Cortex of kidney (tissue), 1 donor: ENCODE measurements at places on chromosomes 1 and 21.

GRCh38 chr21:45309069-45309986, 21.6 kb upstream of the POFUT2 start:
- DNase-seq: no peak

GRCh38 chr21:25636727-25637126, 2.3 kb upstream of the JAM2 start:
- DNase-seq: no peak

DNA sequence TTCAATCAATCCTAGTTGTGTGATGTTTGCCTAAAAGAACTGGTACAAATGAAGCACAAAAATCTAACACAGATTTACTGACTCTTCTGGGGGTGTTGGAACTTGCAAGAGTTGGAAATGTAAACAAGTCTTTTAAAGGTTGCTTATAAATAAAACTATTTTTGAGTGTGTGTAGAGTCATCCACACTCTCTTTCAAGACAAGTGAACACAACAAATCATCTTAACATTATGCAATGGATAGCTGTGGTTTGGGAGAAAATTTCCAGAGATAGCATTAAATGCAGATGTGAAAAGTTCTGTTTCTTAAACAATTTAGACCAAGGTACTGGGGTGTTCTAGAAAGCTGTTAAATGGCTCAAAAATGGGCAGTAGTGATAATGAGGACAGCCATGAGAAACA, 28.7 kb downstream of the C1orf87 start:
- no peak for DNase-seq

GRCh38 chr1:152347116-152347728, 12.6 kb downstream of the FLG2 start:
- no peak for DNase-seq

DNA sequence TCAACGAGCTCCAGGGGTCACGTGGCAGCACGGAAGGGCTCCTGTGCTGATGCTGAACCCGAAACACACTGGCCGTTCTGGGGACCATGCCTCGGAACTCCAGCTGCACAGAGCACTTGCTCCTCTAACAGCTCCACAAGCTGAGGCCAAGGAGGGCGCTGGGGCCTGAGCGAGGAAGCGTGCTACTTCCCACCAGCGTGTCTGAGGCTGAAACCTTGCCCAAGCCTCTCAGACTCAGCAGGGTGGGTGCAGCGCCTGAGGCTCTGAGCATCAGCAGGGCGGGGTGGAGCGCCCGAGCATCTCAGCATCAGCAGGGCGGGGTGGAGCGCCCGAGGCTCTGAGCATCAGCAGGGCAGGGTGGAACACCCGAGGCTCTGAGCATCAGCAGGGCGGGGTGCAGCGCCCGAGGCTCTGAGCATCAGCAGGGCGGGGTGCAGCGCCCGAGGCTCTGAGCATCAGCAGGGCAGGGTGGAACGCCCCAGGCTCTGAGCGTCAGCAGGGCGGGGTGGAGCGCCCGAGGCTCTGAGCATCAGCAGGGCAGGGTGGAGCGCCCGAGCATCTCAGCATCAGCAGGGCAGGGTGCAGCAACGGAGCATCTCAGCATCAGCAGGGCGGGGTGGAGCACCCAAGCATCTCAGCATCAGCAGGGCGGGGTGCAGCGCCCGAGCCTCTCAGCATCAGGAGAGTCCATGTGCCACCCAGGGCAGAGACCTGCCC, 9.6 kb downstream of the WRAP73 start:
- DNase-seq: no peak

- no peak for DNase-seq
Observed at GRCh38 chr1:157437296-157437695, 115.0 kb downstream of the FCRL5 start.
